Cortex of kidney (tissue), 1 donor: ENCODE measurements at places on chromosomes 1 and 21.

DNA sequence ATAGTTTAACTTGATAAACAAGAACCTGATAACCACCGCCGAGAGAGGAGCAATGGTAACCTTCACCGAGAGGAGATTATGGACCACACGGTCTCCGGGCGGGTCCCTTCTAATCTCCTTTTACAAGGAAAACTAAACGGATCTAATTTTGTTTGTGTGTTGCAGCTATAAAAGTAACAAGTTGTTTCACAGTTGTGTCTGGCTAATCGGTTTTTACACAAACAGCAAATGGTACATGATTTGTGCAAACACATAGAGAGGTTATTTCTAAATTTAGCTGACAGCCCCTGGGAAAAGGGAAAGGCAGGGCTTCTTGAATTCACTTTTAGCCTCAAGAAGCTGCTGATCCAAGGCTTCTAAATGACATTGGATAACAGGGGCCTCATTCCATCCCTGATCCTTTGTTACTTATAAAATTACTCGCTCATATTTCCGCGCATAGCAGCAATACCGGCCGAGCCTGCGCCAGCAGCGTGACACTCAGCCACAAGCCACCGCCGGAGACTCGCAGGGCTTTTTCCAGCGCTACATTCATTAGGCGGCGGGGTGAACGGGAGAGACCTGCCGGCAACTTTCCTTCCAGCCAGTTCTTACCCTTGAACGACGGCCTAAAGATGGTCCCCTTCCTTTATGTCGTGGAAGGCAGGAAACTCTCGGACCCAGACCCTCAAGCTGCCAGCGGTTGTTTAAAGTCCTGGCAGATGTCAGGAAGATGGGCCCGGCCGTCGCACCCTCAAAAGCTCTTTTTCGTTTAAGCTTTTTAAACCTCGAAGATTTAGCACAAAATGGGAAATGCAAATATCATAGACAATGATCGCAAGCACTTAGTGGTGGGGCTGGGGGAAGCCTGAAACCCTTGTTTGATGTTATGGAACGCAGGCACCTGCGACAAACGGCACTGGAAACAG lies 4.4 kb downstream of the FOXD3 start:
- DNase-seq = no peak

GRCh38 chr1:6262555-6263420 lies 1.9 kb upstream of the GPR153 start:
- no peak for DNase-seq

- no peak for DNase-seq
These were observed 22.9 kb downstream of the RRP1 start for GRCh38 chr21:43812139-43812821.

DNA sequence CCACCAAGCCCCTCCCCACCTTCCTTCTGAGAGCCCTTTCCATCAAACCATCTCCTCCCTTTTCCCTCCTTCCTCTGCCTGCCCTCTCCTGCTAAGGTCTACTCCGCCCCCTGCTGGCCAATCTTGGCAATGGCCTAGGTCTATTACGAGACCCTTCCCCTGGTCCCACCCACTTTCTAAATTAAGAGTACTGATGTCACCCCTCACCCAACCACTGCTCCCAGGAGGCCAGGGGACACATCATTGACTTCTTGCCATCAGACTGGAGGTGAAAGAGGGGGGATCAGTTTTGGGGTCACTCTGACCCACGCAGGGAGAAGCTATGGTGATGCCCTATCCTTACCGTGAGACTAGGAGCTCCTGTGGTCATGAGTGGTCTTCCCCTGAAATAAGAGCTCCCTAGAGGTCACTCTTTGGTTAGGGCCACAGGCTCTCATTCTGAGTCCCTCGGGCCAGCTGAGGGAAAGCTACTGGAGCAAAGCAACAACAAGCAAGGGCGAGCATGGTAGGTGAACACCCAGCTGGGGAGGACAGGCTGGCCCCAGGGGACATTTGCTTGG lies 34.6 kb upstream of the S100A7 start:
- no peak for DNase-seq

DNA sequence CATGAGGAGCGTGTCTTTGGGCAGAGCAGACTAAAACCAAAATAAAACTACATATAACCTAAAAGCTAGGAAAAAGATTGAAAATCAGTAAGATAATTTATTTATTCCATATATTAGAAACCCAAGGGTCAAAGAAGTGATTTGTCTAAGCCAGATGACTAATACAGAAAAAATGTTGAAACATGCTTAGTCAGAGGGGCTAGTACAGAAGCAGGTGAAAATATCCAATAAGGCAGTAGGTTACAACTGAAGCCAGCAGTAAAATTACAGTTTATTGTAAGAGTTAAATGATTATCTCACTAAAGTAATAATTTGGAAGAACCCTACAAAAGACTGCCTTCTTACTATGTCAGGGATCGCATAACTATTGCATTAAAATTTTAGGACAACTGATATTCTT lies 1190.9 kb upstream of the PRMT6 start:
- no peak for DNase-seq

GRCh38 chr1:30746212-30747032 lies 11.2 kb downstream of the LAPTM5 start:
- no peak for DNase-seq

- no peak for DNase-seq
These were observed 2.2 kb downstream of the PALMD start for GRCh38 chr1:99648107-99648506.

- no peak for DNase-seq
These were observed 20.5 kb downstream of the LSS start for GRCh38 chr21:46207920-46208591.

DNA sequence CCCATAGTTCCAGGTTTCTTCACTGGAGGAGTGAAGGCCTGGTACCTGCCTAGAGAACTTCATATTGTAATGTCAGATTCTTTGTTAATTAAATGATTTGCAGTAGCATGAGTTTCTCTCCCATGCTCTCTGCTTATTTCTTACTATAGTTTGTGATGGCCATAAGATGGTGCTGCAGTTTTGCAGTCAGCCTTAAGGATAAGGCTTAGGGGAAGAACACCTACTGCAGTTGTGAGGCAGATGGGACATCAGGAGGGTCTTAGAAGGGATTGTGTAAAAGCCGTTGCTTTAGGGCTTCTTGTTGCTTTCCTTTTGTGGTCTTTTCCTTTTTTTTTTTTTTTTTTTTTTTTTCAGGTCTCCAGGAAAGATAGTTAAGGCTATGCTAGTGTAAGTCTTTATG lies 61.8 kb downstream of the MACF1 start:
- DNase-seq = no peak

GRCh38 chr21:44513389-44514217 lies 26.4 kb downstream of the KRTAP10-1 start:
- DNase-seq = no peak

GRCh38 chr1:244049162-244050013 lies 1.7 kb upstream of the ZBTB18 start:
- DNase-seq = no peak

- no peak for DNase-seq
These were observed 173.3 kb upstream of the FOXD3 start for GRCh38 chr1:63148825-63149645.

DNA sequence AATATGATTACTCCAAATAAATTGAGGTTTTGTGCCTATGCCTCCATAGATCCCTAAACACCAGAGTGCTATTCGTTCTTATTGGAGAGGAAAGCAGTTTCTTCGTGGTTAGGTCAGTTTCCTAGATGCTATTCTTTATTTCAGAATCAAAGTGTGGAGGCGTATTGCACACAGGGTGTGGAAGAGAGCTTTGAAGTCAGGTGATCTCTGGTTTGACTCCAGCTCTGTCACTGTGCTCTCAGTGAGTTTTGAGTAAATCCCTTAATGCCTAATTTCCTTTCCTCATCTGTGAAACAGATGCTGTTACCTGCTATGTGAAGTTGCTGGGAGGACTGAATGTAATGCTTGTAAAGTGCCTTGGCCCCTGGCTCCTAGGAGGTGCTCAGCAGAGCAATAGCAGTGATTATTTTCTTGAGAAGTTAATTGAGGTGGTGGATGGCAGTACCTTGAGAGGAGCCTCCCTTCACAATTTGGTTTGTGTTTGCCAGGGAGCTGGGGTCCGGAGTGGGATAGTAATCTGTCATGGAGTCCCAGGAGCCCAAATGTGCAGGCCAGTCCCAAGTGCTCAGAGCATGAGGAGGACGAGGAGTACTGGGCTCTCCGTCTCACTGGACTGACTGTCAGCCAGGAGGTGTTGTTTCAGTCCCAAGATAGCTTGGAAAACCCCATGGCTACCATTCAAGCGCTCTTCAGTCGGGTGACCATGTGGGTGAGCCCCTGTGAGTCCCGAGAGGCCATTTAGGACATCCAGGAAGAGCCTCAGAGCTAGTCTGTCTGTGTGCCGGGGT lies 14.9 kb downstream of the NTPCR start:
- no peak for DNase-seq

- DNase-seq = no peak
These were observed 27.3 kb downstream of the F3 start for GRCh38 chr1:94514095-94514727.

GRCh38 chr1:95113684-95114083 lies 3.5 kb upstream of the TLCD4 start:
- no peak for DNase-seq

DNA sequence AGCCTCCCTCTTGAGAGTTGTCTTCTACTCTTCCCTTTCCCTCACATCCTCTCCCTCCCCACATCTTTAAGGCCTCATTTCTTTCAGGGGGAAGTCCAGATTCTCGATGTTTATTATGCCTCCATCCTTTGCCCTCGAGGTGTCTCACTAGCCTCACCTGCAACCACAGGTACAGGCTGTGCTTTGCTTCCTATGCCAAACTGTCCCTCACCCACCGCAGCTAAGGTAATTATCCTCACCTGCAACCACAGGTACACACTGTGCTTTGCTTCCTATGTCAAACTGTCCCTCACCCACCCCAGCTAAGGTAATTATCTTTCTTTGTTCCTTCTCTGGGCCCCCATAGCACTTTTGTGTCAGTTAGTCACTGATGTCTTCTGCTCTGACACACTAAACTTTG lies 328.1 kb upstream of the SNX7 start:
- DNase-seq = no peak

DNA sequence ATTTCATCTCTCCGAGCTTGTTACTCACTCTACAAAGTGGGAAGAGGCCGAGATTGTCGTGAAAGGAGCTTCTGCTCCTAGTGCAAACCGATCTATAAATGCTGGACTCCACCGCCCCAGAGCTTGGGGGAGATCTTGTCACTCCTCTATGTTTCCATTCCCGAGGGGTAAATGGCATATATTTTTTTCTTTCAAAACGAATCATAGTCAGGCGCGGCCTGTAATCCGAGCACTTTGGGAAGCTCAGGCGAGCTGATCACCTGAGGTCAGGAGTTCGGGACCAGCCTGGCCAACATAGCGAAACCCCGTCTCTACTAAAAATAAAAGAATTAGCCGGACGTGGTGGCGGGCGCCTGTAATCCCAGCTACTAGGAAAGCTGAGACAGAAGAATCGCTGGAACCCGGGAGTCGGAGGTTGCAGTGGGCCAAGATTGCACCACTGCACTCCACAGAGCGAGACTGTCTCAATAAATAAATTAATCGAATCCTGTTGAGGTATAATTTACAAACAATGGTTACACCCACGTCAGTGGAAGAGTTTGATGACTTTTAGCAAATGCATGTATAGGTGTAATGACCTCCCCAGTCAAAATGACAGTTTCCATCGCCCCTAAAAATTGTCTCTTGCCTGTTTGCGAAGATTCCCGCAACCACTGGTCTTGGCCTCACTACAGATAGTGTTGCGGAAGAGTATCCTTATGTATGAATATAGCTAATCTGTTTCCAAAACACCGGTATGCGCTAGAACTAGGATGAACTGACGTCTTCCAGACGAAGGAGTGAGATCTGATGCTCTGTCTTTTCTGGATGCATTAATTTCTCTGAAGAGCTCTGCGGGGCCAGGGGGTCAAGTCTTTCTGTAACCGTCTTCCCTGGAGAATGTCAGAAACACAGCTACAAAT lies 840 bp upstream of the HEATR1 start:
- no peak for DNase-seq

- DNase-seq = no peak
These were observed 22.9 kb upstream of the HNRNPU start for GRCh38 chr1:244887281-244887680.

GRCh38 chr1:185759061-185759460 lies 24.9 kb downstream of the HMCN1 start:
- no peak for DNase-seq

- no peak for DNase-seq
These were observed 11.5 kb downstream of the PALMD start for GRCh38 chr1:99657213-99658030.

GRCh38 chr1:52530563-52531144 lies 22.2 kb downstream of the TUT4 start:
- no peak for DNase-seq

DNA sequence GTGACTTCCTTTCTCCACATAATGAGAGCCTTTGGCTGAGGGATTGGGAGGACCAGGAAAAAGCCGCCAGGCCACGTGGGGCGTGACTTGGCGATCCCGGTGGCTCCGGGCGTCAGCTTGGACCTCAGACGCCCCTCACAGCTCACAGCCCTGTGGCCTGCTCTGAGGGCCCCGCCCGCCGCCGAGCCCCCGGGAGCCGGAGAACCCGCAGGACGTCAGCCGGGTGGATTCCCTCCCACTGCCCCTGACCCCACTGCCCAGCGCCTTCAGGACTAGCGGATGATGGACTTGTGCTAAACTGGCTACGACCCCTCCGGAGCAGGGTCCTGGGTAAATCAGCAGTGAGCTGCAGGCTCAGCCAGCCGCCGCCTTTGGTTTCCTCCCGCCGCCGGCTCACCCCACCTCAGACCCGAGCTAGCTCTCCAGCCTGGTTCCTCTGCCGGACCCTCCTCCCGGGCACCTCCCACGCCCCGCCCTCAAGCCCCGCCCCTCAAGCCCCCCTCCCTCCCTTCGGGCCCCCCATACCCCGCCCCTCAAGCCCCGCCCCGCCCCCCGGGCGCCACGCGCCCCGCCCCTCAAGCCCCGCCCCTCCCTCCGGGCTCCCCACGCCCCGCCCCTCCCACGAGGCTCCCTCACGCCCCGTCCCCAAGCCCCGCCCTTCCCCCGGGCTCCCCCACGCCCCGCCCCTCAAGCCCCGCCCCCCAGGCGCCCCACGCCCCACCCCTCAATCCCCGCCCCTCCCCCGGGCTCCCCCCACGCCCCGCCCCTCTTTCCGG lies 10.0 kb upstream of the FAAP20 start:
- DNase-seq = no peak

DNA sequence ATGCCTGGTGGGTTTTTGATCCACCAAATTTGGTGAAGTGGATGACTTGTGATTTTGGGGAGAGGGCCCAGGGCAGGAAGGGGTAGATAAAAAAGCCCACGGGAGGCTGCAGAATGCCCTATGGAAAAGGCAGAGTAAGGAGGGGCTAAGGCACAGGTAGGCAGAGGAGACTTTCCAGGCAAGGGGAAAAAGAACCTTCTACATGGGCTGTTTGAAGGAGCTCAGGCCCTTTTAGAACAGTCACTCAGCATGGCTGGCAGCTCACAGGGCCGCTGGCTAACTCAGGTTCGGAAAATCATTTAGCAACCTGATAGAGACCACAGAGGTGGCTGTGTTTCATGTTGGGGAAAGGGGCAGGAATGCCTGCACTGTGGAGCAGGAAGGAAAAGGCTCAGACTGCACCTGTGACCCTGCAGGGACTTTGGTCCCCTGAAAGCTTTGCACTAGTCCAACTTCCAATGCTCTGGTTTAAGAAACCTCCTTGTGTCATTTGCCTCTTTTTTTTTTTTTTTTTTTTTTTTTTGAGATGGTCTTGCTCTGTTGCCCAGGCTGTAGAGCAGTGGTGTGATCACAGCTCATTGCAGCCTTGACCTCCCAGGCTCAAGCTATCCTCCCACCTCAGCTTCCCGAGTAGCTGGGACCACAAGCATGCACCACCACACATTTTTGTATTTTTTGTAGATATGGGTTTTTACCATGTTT lies 58.5 kb upstream of the ENAH start:
- no peak for DNase-seq

GRCh38 chr1:201300641-201301040 lies 17.3 kb downstream of the PKP1 start:
- DNase-seq = no peak

GRCh38 chr1:147622731-147623130 lies 47.6 kb downstream of the ACP6 start:
- no peak for DNase-seq
